ENCODE measurements at places on chromosomes 7 and 10.

GRCh38 chr7:1651031-1651446 is 19.0 kb upstream of the ELFN1 start:
- DNase-seq = peak; percentile 78

GRCh38 chr10:123415523-123415922 is 250.6 kb upstream of the GPR26 start:
- DNase-seq = no peak

- no peak for DNase-seq
Observed at GRCh38 chr7:77561352-77561751, 24.3 kb downstream of the PTPN12 start.

- DNase-seq = no peak
Observed at GRCh38 chr7:85038466-85038865, 148.4 kb downstream of the SEMA3D start.

DNA sequence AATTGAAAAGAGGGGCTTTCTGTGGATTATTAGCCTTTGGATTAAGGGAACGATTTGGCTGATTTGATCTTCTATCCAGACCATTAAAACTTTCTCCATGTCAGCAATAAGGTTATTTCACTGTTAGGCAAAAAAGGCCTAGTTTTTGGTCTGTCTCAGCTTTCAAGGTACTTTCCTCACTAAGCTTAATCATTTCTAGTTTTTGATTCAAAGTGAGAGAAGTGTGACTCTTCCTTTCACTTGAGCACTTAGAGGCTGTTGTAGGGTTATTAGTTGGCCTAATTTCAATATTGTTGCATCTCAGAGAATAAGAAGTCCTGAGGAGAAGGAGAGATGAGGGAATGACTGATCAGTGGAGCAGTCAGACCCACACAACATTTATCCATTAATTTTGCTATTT is 596.0 kb upstream of the TPK1 start:
- DNase-seq = no peak

GRCh38 chr7:100974021-100974420 is 4.7 kb downstream of the MUC12 start:
- peak; percentile 30 for DNase-seq

Measured in osteoblast (primary cell).